ENCODE measurements at places on chromosomes 3 and 15. TPM values are rescaled to one million over a fixed set of nuclear protein-coding genes. Genes with fewer than 3 reads are reported as not detected.

The ZIC1 gene
- not detected for total RNA-seq

The LMAN1L gene
- total RNA-seq, result not detected

The AMOTL2 gene
- total RNA-seq, result not detected

The C15orf62 gene
- 0.44 TPM for total RNA-seq

The TMEM43 gene
- total RNA-seq, result 48.8 TPM

The SLC6A1 gene
- not detected for total RNA-seq

The IQCF2 gene
- not detected for total RNA-seq

The GOLGA8T gene
- total RNA-seq, result not detected

The KNG1 gene
- not detected for total RNA-seq

The BFSP2 gene
- total RNA-seq, result not detected

The PRSS50 gene
- total RNA-seq, result not detected

The TTBK2 gene
- total RNA-seq, result 11.4 TPM

The GPR87 gene
- total RNA-seq, result 1.2 TPM

The IGSF10 gene
- total RNA-seq, result not detected

The ITGA11 gene
- not detected for total RNA-seq

The LRRC34 gene
- total RNA-seq, result 2.5 TPM

The ZNF609 gene
- 38.0 TPM for total RNA-seq

The RCN2 gene
- total RNA-seq, result 37.1 TPM

The ATP13A5 gene
- total RNA-seq, result not detected

The GOLGA8M gene
- total RNA-seq, result not detected

The GOLGA8J gene
- 0.11 TPM for total RNA-seq

The MYO1E gene
- 15.4 TPM for total RNA-seq

The HCLS1 gene
- 197 TPM for total RNA-seq

The TMCO5A gene
- total RNA-seq, result not detected

Data from CD8-positive, alpha-beta memory T cell (primary cell).